Left lobe of liver (tissue), 2 donors: ENCODE measurements at places on chromosomes 2 and 18. TPM values are rescaled to one million over a fixed set of nuclear protein-coding genes. Genes with fewer than 3 reads are reported as not detected.

DNA sequence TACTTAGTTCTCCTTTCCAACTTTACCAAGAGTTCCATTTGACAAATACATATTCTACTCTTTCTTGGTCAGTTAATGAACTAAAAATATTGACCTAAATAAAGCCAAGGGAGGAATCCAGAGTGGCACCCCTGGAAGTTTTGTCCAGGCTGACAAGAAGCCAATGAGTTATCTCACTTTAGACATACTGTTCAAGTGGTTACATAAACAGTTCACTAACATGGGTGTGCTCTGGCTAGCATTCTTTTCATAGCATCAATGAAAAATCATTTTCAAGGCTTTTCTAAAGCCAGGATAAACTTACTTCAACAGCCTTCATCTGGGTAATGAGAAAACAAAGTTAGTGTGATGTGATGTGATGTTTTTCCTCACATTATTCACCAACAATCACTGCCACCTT is 649.4 kb downstream of the TDRD15 start:
- no peak for DNase-seq

DNA sequence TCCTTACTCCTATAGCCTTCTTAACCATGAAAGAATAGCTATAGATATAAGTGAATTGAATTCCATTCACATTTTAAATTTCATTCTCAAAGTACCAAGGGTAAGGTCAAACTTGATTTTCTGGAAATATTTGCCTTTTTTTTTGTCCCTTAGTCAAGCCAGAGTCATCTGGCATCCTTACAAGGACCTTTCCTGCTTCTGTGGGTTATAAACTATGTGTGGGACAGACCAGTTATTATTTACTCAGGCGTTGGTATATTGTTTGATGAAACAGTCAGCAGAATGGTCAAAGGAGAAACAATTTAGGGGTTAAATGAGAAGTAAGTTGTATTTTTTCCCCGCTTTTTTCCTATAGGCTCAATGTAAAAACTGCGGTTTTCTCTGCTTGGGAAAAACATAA is 1103.2 kb upstream of the ZEB2 start:
- no peak for DNase-seq

DNA sequence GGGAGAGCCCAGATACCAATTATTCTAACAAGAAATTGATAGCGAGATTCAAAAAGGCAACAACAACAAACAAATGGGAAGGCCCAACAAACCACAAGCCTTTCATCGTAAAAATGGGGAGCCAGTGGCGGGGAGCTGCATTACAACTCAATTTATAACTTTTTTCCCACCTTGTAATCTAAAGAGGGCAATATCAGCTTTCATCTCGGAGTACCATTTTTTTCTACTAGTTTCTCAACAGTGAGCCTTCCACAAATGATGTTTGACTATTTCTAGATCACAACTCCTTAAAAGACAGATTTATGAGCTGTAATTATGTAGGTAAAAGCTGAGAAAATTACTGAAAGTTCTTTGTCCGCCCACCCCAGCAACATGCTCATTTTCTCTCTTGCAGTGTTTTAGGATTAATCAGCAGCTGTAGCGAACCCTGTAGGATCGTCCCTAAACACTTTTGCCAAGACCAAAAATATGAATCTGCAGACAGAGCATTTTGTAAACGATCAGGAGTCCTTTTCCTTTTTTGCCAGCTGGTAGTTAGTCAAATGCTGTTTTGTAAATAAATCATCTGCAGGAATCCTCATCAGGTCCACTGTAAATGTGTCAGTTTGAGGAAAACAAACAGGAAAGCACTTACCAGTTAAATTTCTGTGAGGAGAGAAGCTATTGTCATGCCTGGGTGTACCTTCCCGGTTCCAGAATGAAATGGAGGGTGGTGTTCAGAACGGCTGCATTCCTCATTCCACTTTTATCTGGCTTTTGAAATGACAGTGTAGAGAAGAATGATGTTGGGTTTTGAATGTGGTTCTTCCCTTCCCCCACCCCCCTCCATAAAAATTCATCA is 53.2 kb downstream of the EEF1B2 start:
- no peak for DNase-seq

DNA sequence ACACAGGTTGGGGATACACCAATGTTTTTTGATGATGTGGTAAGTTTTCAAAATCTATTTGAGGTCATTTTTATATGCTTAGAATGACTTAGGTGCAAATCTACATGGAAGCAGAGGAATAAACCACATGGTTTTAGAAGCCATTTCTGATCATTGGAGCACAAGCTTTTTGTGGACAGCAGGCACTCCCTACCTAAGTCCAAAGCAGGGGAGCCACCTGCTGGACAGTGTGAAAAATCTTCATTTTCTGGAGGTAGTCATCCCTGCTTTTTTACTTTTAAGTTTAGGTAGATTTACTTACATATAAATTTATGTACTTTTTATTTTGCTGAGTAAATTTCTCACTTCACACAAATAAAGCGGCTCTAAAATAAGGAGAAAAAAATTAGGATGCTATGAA is 323.2 kb downstream of the PLCL1 start:
- DNase-seq = peak; percentile 47

GRCh38 chr2:158761621-158762020 is 33.5 kb upstream of the DAPL1 start:
- no peak for DNase-seq

GRCh38 chr18:79685281-79685680 is 5.7 kb downstream of the CTDP1 start:
- DNase-seq = no peak

DNA sequence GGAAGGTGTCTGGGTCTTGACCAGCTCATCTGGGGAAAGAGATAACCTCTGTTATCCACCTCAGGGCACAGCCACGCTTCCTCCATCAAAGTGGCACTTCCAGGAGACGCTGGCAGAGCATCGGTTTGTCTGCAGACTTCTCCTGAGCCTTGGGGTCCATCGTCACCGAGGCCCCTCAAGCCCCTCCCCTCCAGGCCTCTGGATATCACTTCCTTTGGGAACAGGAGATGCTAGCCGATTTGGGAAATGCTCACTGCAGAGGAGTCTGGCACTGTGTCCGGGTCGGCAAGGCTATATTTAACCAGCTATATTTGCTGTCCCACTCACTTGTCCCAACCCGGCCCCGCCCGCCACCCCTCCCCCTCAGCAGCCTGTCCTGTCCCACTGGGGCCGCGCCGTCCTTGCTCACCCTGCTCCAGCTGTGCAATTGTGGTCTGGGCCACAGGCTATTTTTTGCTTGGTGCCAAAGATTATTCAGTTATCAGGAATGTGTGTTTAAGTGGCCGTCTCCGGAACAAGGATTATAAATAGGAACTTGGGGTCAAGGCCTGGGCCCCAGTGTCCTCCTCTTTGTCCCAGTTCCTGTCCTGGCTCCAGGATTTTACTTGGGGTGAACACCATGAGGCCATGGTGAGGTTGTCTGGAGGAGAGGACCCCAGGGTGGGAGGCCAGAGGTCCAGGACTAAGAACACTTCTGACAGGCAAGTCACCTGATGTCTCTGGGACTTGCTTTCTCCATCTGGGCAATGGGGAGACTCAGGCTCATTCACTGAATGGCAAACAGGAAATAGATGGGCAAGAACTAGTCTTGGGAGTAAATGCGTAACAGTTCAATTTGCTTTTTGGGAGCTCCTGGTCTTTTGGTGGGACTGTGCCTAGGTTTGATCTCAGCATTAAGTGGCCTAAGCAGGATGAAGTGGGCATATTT is 263.6 kb downstream of the DYSF start:
- DNase-seq = peak; percentile 54

DNA sequence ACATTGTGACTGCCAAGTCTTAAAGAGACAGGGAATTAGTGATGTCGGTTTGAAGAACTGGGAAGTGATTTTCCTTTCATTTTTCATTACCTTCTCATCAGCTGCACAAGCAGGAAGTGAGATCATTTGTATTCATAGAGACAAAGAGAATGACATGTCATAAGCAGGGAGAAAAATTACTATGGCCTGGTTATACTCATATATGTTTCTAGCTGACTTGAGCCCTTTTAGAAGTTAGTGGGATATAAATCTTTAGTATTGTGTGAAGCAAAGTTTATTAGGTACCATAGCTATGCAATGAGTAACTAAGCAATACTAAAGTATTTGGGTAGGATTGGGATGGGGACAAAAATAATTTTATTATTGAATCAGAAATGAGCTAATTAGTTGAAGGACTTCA is 284.1 kb downstream of the PID1 start:
- DNase-seq = no peak

DNA sequence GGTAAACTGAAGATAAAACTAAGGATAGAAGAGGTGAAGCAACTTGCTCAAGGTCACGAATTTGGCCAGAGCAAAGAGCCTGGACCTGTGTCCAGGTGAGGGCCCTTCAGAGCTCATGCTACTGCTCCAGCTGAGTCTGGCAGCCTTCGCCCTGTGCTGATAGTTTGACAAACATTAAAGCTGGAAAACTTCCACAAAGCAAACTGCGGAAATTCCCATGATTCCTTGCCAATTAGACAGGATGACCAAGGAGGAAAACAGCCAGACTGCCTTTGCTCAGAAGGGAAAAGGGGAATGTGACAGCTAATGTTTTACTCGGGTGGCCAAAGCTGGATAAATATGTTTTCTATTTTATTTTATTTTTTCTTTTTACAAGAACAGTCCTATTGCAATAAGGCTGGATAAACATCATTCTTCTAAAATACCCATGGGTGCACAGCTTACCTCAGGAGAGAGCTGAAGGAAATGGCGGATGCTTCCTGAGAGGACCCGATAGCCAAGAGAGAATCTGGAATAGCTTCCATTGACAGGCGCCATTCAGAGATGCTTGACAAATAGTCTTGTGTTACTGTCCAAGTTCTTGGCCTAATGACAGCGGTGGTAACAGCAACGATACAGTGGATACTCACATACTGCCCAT is 5.3 kb upstream of the CTAGE1 start:
- peak; percentile 86 for DNase-seq

GRCh38 chr2:64990876-64991275 is 1.7 kb downstream of the SLC1A4 start:
- no peak for DNase-seq

- no peak for DNase-seq
Measured at GRCh38 chr2:224910574-224910925, 131.7 kb downstream of the DOCK10 start.

DNA sequence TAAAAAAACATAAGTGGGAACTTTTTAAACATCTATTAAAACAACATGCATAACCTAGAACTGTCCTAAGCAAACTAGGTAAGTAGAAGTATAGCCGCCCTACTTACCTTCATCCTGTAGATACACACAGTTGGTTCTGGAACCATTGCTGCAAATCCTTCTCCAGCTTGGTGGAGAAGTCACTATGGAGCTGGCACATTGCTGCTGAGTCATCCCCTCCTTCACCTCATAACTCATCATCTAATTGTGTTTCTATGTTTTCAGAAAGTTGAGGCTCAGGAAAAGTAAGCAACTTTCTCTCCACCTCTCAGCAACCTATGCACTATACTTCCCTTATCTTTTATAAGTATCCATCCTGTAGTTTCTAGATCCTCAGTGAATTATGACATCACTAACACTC is 269.8 kb upstream of the MMADHC start:
- no peak for DNase-seq

DNA sequence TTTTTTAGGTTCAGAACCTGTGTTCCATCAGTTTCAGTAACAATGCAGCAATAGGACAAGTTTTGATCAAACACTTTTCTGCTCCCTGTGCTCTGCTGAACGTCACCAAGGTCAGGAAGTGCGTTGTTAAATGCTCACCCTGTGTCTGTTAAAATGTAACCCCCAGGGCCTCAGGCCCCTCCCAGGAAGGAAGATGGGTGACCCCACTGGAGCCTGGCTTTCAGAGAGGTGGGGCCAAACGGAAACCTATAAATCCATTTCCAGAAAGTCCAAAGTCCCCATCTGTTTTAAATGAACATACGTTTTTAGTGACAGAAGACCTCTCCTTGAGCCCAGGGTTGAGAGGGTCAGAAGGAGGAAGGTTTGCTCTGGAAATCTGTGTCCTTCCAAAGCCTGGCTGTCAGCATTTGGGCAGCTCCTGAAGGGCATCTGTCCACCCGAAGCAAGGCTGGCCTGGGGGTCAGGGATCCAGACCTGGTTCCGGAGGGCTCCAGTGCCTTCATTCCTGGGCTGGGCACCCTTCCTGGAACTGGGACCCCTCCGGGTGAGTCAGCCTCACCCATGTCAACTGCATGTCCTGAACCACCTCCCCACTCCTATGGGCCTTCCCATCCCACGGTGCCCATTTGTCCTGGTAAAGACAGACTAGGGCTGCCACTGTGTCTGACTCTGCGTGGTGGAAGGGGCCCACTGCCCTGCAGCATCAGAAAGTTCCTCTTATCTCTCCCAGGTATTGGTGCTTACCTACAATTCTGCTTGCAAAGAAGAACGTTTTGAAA is 117.4 kb upstream of the COPS8 start:
- DNase-seq = no peak

- no peak for DNase-seq
Measured at GRCh38 chr2:30476636-30477035, 29.6 kb downstream of the LCLAT1 start.

DNA sequence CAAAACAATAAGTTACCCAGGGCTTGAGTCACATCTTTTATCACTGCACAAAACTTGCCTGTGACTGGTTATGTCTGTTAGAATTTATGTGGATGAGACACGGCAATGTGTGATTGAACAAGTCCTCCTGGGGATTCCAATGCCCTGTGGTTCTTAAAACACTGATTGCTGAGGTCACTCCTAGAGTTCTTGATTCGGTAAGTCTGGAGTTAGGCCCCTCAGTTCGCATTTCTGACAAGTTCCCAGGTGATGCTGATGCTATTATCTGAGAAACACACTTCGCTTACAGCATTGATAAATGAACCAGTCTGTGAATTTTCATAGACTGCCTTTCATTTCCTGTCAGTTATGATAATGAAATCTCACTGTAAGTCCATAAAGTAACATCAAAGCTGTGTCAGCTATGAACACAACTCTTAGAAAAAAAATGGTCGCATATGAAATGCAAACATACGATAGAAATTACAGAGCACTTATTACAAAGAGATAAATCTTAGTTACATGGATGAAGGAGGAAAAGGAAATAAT is 214.0 kb downstream of the DLGAP1 start:
- no peak for DNase-seq

- peak; percentile 34 for DNase-seq
Measured at GRCh38 chr2:238502956-238503791, 76.4 kb downstream of the ASB1 start.

DNA sequence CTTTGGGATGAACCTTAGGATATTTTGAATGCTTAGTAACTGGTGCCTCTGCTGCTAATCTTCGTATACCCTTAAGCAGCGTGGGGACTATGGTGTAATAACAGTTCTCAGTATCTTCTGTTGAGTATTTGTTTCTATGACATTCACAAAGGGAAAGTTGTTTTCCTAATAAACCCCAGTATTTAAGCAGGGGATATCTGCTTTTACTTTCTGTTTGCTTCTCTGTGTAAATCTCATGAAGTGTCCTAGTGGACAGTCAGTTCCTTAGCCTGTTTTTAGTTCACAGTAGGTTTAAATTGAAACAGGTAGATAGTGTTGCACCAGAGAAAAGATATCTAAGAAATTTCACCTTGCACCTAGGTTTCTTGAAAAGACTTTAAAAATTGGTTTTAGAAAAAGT is 14.9 kb downstream of the KIAA1328 start:
- no peak for DNase-seq

- DNase-seq = no peak
Measured at GRCh38 chr2:162075689-162076132, 1.7 kb upstream of the DPP4 start.

Gene CNDP1
- total RNA-seq = 66.3 TPM

Gene SNORC
- 15.5 TPM for total RNA-seq

Gene POTEI
- total RNA-seq = not detected

Gene ALLC
- total RNA-seq = 0.20 TPM
